A673 (cell line): ENCODE measurements at places on chromosomes 11 and 22. TPM values are rescaled to one million over a fixed set of nuclear protein-coding genes. Genes with fewer than 3 reads are reported as not detected.

LMO2 gene
- 39.0 and 46.7 TPM in 2 replicates for total RNA-seq

DNA sequence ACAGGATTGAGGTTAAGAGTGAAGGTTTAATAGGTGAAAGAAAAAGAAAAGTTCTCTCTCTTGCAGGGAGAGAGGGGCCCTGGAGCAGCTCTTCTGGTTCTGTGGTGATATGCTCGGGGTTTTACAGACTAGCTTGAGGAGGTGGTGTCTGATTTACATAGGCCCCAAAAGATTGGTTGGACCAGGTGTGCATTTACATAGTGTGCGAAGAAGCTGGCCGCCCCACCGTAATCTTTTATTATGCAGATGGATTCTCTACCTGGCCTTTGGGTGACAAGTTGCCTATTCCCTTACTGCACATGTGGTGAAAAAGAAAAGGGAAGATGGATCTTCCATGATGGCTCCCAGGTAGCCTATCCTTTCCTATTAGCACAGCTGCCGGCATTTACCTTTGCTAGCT is 219.9 kb upstream of the GRIA4 start:
- no peak for DNase-seq
- H3K4me1 ChIP-seq = peaks cover 6% of the 10 kb centered on the region
- peaks cover 61% of the 10 kb centered on the region for H3K27me3 ChIP-seq
- no peak overlapping the region for H3K4me3 ChIP-seq

- H3K36me3 ChIP-seq = no peaks in the 10 kb centered on the region
- peaks cover 3% of the 10 kb centered on the region for H3K27me3 ChIP-seq
- no peak overlapping the region for H3K4me3 ChIP-seq
- H3K27ac ChIP-seq = no peak overlapping the region
Observed at GRCh38 chr11:79209540-79210266, 231.1 kb downstream of the TENM4 start.

GRCh38 chr11:76793391-76794291 is 10.5 kb downstream of the TSKU start:
- no peaks in the 10 kb centered on the region for H3K36me3 ChIP-seq
- H3K4me1 ChIP-seq = peaks cover 23% of the 10 kb centered on the region
- peak; percentile 73 for DNase-seq
- H3K27ac ChIP-seq = peak overlapping the region; percentile 73
- H3K27me3 ChIP-seq = no peaks in the 10 kb centered on the region
- H3K4me3 ChIP-seq = no peak overlapping the region

CSNK2A3 gene
- total RNA-seq = 1.1 and 1.4 TPM in 2 replicates
